Stimulated activated CD4-positive, alpha-beta T cell treated with anti-CD3 and anti-CD28 coated beads, Interleukin-2, amount 100 ng/mL, for 24 hours (primary cell): ENCODE measurements at places on chromosomes 1 and 21.

DNA sequence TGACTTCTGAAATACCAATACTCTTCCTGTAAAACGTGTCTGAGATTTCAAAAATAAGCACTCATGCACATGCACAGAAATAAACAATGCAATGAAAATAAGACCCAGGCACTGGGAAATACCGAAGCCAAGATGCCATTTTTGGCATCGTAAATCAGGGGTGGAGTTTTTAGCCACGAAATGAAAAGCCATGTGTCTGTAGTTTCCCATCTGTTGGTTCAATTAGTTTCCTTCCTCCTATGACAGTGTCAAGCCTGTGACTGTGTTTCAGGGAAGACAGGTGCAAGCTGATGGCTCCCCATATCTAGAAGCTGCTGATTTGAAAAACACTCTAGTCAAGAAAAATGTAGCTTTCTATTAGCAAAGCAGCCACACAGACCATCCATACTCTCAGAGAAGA is 480.4 kb upstream of the CAMK1G start:
- no peak for DNase-seq

GRCh38 chr1:238061967-238062613 is 171.4 kb upstream of the ZP4 start:
- DNase-seq: no peak

DNA sequence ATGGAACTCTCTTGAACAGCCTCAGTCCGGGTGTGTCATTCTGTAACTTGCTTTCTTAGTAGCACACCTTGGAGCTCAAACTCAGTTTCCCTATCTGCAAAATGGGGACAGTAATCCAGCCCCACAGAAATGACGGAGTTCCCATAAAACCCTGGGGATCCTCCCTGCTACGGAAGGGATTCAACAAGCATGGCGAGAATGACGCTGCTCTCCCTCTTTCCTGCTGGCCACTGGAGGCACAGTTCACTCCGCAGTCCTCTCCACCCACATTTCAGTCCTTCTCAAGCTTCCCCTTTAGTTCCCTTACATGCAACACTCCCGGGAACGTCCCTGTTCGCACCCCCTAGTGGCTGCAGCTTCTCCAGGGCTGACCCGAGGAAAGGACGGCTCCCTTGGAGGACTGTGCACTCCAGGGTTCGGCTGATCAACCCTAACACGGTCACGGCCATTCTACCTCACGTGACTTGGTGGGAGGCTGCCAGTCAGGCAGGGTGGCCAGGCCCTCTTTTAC is 20.6 kb downstream of the RUNX3 start:
- no peak for DNase-seq

DNA sequence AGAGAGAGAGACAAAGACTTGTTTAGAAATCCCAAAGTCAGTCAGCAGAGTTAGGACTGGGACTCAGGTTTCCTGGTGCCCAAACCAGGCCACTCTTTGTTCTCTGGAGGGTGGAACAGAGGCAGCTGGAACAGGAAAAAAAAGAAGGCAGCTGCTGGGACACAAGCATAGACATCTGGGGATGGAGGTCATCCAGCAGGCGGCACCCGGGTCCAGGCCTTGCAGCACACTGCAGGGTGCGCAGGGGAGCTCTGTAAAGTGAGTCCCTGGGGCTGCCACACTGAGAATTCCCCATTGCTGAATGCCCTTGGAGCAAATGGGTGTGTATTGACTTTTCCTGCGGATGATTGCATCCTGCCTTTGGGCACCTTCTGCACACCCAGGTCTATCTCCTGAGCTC is 222.9 kb upstream of the CSF3R start:
- DNase-seq: no peak

- no peak for DNase-seq
Measured at GRCh38 chr1:37726751-37727585, 34.7 kb downstream of the CDCA8 start.

DNA sequence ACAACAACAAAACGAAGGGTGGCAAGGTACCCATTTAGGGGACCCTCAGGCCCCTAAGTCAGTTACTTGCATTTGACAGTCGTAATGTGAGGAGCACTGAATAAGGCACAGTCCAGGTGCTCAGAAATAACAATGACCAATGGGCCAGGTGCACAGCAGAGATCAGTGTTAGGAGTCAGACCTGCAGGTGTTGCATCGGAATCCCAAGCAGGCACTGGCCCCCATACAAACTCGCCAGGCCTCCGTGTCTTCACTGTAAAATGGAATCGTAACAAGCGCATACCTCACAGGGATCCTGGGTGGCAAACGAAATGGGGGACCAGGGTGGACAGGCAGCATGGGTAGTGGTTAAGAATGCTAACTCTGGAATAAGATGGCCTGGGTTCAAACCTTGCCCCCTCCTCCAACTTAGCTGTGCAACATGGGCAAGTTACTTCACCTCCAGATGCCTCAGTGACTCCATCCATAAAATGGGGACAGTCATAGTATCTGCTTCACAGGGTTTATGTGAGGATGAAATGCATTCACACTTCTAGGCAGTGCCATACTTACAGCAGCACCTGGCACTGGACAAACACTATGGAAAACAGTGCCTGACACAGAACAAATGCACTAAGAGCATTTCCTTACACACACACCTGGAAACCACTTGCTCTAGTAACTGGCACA is 20.2 kb downstream of the RCAN1 start:
- DNase-seq: no peak

DNA sequence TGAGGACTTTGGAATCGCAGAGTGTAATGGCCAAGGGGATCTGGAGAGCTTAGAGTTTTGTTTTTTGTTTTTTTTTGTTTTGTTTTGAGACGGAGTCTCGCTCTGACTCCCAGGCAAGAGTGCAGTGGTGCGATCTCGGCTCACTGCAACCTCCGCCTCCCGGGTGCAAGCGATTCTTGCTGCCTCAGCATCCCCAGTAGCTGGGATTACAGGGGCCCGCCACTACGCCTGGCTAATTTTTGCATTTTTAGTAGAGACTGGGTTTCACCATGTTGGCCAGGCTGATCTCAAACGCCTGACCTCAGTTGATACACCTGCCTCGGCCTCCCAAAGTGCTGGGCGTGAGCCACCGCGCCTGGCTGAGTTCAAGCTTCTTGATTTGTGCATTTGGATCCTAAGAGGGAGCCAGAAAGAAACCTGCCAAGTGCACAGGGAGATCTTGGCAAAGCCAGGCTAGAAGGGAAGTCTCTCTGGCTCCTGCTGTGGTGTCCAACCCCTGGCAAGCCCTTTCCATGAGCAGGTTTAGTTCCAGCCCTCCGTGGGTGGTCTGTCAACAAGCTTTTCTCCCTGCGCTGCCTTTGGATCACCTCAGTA is 852 bp downstream of the FAAH start:
- no peak for DNase-seq

DNA sequence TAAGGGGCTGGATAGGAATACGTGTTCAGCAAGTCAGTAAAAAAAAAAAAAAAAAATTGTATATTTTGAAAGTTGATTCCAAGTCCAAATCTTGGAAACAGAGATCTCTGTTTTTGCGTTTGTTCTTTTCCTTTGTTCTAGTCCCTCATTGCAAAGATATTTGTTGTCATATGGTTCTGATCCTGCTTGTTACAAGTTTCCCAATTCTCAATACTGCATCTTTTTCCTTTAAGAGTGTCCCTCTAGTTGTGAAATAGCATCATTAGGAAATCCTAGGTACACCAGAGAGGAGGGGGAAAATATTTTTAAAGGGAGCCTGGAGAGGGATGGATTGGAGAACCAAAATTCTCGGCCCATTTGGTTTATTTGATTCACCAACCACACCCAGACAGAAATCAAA is 152.2 kb upstream of the C1orf105 start:
- DNase-seq: no peak

DNA sequence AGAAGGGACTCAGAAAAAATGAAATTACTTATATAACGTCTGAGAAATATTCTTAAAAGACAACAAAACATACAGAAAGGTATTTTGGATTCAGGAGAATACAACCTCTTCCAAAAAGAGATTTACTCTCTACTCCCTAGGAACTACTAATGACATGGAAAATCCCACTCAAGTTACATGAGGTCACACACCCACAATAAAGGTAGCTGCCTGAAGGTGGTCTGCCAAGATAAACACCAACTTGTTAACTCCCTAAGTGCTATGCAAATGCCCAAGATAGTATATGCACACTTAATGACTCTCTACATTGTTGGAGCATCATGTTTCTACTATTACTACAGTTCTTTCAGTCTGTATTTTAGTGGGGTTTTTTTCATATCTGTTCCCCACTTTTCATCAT is 26.5 kb downstream of the RERE start:
- no peak for DNase-seq

- DNase-seq: no peak
Measured at GRCh38 chr1:63643517-63643916, 50.3 kb downstream of the PGM1 start.

- DNase-seq: peak; percentile 38
Measured at GRCh38 chr1:35442734-35443133, 114.5 kb downstream of the KIAA0319L start.
